ENCODE measurements at places on chromosomes 1 and 21.

DNA sequence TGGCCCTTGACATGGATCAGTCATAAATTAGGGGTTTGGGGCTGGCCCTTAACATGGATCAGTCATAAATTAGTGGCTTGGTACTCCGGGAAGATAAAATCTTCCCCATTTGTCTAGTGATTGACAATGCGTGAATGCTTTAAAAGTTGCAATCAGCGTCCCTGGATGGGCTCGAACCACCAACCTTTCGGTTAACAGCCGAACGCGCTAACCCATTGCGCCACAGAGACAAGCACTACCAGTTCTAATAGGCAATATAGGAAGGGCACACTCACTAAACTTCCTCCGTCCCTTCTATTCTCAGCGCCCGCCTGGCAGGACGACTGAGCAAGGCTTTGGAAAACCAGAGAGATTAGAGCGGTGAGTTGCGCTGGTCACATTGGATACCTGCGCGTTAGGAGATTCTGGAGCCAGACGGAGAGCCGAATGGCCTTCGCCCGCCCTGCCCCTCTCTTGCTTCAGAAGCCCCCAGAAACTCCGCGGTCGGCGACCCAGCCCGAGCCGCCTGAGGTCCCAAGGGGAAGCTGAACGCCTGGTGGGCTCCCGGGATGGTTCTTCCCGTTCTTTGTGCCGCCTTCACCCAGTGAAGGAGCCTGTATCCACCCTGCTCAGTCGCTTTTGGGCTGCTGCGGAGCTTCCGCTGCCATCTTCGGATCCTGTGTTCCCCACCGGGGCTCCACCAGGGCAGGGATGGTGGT, 235.9 kb downstream of the FAM72C start:
- no peak for DNase-seq

DNA sequence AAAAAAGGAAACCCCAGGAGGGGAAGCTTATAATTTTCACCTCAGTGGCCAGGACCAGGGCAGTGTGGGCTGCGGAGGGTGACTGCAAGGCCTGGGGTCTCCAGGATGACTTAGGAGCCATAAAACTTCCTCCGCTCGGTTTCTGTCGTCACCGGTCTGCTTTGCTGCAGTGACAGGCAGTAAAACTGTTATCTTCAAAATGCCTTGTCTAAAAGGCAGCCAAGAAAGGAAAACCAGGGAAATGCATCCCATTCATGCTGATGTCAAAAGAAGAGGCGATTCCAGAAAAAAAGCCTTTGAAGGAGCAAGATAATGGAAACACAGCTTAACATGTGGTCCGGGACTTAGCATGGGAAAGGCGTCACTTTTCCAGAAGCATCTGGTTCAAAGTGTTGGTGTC, 42.0 kb downstream of the COL6A1 start:
- DNase-seq = no peak

GRCh38 chr1:156884560-156885184, 8.8 kb upstream of the PEAR1 start:
- DNase-seq = no peak

DNA sequence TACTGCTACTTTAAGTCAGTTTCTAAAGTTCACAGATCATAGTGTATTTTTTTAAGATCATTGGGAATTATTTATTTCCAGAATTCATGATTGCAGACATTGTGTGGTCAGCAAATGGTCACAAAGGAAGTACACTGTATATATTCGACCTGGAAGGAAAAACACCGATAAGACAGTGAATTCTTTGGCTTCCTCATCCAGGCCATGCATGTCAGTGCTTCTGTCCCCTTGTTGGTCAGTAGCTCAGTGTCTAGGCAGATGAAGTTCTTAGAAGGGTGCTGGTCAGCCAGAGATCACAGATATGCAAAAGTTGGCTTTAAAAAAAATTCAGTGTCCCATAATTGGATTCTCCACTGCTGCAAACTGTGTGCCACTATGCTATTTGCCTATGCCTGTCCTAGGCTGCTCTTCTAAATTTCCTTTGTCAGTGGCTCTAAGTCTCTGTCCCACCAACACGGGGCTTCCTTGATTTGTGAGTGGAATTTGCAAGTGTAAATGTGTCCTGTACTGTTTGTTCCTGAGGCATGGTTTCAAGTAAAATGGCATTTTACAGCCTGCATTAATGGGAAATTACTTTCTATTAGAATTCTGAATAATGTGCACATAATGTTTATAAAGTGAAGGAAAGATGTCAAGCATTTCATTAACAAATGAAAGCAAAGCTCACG, 12.0 kb upstream of the VAMP4 start:
- no peak for DNase-seq

- no peak for DNase-seq
These were observed 66.5 kb downstream of the SH3BGR start for GRCh38 chr21:39518055-39518846.

DNA sequence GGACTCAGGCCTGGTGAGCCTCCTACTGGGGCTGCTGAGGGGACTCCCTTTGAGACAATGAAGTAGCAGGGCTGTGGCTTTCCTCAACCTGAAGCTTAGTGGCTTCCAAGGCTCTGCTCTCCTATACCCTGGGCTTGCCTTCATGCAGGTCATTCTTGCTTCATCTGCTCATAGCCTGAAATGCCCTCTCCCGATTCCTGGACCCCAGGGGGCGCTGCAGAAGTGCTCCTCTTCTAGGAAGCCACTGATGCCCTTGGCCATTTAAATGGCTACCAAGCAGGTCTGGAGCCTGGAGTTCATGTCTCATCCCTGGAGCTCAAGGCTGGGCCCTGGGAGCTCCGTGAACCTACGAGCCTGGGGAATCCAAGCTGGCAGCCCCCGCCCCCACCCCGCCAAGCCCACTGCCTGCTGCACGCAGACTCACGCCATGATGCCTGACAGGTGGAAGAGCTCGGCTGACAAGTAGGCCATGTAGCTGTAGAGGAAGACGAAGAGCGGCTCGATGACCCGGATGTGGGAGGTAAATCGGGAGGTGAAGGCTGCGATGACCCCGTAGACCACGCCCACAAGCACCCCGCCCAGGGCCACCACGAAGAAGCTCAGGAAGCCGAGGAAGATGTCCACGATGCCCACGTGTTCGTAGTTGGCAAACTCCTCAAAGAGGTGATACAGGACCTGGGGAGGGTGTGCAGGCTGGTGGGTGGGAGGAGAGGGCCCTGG, 45.7 kb downstream of the SLC9A1 start:
- no peak for DNase-seq

- DNase-seq = no peak
These were observed 185.1 kb downstream of the TM2D1 start for GRCh38 chr1:61539720-61540462.

DNA sequence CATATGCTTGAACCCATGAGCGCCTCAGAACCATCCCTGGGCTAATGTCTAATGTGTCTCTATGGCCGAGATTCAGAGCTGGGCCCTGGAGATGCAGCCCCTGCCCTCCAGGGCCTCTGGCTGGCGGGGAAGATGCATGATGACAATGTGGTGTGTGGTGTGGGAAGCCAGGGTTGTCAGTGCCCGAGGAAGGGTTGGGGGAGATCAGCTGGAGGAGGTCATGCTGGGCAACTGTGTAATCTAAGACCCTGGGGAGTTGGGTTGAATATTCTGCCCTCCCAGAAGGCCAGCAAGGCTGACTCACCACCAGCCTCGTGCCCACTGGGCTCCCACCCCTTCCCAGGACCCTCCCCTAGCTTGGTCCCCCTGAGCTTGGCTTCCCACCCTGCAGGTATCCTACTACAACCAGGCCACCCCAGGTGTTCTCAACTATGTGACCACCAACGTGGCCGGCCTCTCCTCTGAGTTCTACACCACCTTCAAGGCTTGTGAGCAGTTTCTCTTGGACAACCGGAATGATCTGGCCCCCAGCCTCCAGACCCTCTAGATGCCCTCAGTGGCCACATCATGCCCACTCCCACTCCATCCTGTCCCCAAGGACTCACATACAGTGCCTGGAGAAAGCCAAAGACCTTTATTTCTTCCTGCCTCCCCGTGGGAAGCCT, 14.6 kb downstream of the FAM151A start:
- DNase-seq = no peak

DNA sequence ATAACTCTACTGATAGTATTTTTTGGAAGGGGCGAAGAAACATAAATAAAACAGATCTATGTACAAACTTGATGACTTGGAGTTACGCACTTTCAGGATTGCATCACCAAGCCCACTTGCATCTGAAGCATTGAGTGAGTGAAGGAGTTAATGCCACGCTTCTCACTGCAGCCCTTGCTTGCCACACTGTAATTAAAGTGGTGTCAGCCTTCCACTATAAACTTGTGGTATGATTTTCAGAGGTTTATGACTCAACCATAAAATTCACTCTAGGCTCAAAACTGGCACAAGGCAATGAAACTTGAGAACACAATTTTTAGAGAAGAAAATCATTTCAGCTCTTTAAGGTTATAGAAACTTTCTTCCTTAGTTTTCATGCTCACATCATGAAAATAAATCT, 93.9 kb upstream of the PRMT6 start:
- no peak for DNase-seq

- peak; percentile 22 for DNase-seq
These were observed 687 bp downstream of the TGFBR3 start for GRCh38 chr1:91885213-91885715.

DNA sequence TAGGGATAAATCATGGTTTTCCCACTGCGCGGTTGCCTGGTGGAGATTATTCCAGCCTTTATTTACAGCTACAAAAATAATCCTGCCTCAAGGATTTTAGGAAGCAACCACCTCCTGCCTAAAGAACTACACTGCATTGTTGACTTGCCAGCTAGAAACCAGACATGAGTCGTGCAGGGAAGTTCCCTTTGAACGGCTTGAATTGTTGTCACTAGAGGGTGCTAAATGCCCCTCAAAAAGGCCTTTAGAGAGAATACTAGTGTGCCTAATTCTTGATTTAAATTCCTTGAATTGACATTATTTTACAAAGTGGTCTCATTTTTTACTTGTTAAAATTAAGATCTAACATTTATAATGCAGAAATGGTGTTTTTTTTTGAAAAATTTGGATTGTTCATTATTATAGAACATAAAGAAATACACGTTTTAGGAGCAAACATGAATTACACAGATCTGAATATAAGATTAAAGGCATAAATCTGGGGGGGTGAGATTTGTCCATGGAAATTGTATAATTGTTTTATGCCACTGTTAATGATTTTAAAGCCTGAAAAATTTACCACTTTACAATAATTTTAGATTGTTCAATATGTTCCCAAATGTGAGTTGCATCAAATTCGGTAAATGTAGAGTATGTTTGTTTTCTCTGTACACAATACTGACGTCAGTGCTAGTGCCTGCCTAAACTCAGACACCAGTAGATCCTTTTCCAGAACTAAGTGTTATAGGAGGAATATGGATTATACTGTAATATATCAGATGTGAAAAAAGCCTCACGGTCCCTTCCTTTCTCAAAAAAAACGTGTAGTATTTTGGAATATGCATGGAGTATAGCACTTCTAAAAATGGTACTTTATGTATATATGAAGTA, 7.6 kb upstream of the ERG start:
- peak; percentile 48 for DNase-seq

DNA sequence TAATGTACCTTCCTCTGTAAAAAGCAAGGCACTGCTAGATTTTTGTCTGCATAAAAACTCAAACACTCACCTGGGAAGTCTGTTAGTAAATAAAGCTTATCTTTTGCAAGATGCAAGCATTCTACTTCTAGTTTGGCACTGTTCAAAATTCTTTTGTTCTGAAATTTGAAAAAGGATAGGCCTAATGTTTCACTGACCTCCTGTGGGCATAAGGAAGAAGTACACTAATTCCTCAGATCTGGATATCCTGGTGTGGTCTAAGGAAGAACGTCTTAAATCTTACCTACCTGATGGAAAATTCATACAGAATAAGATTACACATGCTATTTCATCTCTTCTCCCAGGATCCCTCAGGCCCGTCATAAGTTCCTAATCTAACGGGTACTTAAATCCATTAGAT, 93.5 kb upstream of the CAMK1G start:
- no peak for DNase-seq

- DNase-seq = no peak
These were observed 38.0 kb downstream of the KCTD3 start for GRCh38 chr1:215605011-215605621.

GRCh38 chr1:19154876-19155275, 55.2 kb downstream of the UBR4 start:
- no peak for DNase-seq

GRCh38 chr1:174191349-174191862, 32.1 kb downstream of the RABGAP1L start:
- peak; percentile 87 for DNase-seq

DNA sequence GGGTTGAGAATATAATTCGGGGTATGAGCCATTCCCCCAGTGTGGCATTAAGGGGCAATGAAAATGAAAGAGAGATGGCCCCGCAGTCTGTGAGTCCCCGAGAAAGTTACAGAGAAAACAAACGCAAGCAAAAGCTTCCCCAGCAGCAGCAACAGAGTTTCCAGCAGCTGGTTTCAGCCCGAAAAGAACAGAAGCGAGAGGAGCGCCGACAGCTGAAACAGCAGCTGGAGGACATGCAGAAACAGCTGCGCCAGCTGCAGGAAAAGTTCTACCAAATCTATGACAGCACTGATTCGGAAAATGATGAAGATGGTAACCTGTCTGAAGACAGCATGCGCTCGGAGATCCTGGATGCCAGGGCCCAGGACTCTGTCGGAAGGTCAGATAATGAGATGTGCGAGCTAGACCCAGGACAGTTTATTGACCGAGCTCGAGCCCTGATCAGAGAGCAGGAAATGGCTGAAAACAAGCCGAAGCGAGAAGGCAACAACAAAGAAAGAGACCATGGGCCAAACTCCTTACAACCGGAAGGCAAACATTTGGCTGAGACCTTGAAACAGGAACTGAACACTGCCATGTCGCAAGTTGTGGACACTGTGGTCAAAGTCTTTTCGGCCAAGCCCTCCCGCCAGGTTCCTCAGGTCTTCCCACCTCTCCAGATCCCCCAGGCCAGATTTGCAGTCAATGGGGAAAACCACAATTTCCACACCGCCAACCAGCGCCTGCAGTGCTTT, 9.4 kb downstream of the PROX1 start:
- no peak for DNase-seq

- peak; percentile 82 for DNase-seq
These were observed 4.9 kb downstream of the AHDC1 start for GRCh38 chr1:27598902-27599528.

DNA sequence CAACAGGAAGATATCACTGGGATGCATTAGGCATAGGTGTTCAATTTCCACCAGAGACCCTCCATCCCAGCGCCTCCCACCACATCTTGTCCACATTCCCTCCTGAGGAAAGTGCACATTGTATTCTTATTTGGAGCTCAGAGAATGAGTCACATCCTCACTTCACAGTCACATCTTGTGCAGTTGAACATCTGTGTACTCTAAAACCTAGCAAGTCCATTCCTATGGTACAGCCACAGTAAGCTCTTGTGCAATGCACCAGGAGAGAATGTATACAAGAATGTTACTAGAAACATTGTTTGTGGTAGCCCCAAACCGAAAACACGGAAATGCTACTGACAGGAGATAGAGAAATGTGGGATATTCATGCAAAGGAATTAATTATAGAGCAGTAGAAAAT, 1.6 kb upstream of the KDF1 start:
- peak; percentile 83 for DNase-seq

DNA sequence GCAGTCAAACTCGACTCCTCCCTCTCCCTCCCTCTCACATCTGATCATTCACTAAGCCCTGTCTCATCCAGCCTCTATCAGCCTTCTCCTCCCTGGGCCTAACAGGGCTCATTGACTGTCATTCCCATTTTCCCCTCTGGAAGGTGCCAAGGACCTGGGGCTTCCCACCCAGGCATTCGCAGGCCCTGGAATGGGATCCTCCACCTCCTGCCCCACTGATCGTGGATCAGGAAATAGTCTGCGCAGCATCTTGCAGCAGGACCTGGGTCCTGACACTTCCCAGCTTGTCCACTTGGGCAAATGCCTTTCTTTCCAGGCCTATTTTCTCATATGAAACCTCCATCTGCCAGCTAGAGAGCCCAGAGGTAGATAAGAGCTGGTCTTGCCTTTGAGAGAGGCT, 71.2 kb upstream of the ZC3H12A start:
- no peak for DNase-seq
